ENCODE measurements at places on chromosomes 3 and 15.

GRCh38 chr15:26103002-26103404, 239.9 kb upstream of the ATP10A start:
- H3K27ac ChIP-seq: no peak overlapping the region
- no peak overlapping the region for H3K4me3 ChIP-seq
- no peak for DNase-seq
- no peaks in the 10 kb centered on the region for H3K27me3 ChIP-seq
- H3K4me1 ChIP-seq: no peaks in the 10 kb centered on the region

- DNase-seq: no peak
- peaks cover 31% of the 10 kb centered on the region for H3K36me3 ChIP-seq
- no peaks in the 10 kb centered on the region for H3K27me3 ChIP-seq
- no peak overlapping the region for H3K4me3 ChIP-seq
- H3K27ac ChIP-seq: no peak overlapping the region
Measured at GRCh38 chr3:37145611-37146010, 28.8 kb downstream of the LRRFIP2 start.

GRCh38 chr3:143326983-143327778, 207.6 kb downstream of the CHST2 start:
- no peak overlapping the region for H3K27ac ChIP-seq
- no peaks in the 10 kb centered on the region for H3K36me3 ChIP-seq

- H3K27ac ChIP-seq: no peak overlapping the region
- H3K27me3 ChIP-seq: no peaks in the 10 kb centered on the region
- H3K4me3 ChIP-seq: no peak overlapping the region
- peak; percentile 77 for DNase-seq
- peaks cover 3% of the 10 kb centered on the region for H3K4me1 ChIP-seq
Measured at GRCh38 chr15:79380755-79381497, 51.2 kb upstream of the MINAR1 start.

GRCh38 chr3:102573483-102574028, 138.7 kb downstream of the ZPLD1 start:
- H3K27me3 ChIP-seq: peaks cover 3% of the 10 kb centered on the region
- no peak for DNase-seq
- no peak overlapping the region for H3K4me3 ChIP-seq
- no peaks in the 10 kb centered on the region for H3K4me1 ChIP-seq
- H3K27ac ChIP-seq: no peak overlapping the region

DNA sequence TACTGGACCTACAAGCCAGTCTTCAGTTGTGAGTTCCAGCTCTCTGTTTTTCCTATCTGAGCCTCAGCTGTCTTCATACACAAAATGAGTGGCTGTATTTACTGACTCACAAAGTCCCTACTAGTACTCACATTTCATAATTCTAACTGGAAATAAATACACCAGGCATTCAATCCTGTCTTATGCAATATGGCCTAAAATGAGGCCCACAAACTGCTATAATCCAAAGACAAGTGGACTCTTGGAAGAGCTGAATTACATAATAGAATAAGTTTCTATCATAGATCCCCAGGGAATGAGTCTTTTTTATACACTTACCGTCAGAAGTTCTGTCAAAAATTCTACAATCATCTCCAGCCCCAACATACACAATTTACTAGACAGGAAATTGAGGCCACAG, 211.9 kb downstream of the LRRN1 start:
- no peaks in the 10 kb centered on the region for H3K4me1 ChIP-seq
- no peak overlapping the region for H3K4me3 ChIP-seq
- DNase-seq: no peak

DNA sequence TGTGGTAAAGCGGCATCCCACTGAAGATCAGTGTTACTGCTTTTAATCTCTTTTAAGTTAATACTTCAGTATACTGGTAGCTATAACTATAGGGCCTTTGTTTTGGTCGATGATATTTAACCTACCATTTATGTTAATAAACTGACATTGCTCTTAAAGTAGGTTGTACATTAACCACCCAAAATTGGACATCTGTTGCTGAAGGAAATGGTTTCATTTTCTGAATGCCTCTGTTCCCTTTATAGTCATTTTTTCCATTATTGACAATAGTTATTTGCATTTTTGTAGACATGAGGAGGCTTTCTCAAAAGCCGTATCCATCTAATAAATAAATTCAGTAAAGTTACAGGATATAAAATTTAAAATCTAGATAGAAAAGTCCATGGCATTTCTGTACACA, 252.4 kb upstream of the UBE2E1 start:
- no peak overlapping the region for H3K4me3 ChIP-seq
- no peaks in the 10 kb centered on the region for H3K27me3 ChIP-seq
- H3K27ac ChIP-seq: no peak overlapping the region

DNA sequence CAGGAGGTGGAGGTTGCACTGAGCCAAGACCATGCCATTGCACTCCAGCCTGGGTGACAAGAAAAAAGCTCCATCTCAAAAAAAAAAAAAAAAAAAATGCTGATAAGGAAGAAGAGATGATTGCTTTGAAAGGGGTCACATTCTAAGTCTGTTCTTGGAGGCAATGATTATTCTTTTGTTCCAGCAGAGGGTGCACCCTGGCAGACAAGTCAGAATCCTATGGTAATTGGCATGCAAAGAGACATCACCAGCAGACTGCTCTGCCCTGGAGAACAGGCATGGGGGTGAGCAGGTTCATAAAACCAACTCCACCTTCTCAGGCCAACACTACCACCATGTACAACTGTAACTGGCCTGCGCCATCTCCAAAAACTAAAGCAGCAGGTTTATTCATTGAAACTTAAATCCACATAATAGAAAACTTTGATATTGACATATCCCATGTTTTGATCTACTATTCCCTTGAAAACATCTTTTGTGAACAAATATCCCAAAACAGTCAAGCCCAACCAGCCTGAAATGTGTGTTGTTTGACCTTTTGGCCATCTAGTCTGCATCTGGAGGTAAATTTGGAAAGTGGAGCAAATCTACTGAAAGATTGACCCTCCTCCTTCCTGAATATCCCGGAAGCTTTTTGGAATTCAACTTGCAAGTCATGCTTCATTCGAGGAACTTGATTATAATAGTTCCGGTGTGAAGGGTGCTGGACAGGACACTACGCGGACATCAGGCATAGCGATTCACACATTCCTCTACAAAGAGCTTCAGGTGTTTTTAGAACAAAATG, 100.3 kb downstream of the MECOM start:
- no peak overlapping the region for H3K4me3 ChIP-seq
- no peaks in the 10 kb centered on the region for H3K36me3 ChIP-seq
- no peaks in the 10 kb centered on the region for H3K27me3 ChIP-seq
- H3K27ac ChIP-seq: no peak overlapping the region

DNA sequence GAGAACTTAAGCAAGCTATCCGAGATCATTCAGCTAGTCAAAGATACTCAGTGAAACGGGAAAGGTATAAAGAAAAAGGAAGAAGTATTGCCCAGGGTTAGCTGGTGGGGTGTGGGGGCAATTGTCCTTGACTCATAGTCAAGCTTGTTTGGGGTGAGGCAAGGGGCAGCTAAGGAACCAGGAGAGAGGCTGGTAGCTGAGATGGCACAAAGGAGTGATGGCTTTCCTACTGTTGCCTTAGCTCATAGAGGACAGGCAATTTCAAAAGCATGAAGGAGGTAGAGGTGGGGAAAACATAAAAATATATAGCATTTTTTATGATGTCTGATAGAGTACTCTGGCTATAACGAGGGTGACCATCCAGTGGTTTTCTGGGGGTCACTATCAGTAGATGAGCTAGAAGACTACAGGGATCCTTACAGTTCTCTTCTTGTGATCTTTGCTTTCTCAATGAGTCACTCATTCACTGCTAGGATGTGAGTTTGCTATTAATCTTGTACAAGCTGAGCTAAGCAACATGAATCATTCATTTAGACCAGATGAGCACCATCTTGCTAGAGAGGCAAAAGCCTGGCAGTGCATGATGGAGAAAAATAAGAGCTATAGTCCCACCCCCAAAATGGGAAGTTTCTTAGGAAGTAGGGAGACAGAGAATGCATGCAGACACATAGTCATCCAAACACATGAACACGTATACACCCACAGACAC, 207.1 kb upstream of the PFN2 start:
- no peaks in the 10 kb centered on the region for H3K27me3 ChIP-seq
- H3K4me3 ChIP-seq: no peak overlapping the region
- DNase-seq: no peak
- no peak overlapping the region for H3K27ac ChIP-seq
- no peaks in the 10 kb centered on the region for H3K36me3 ChIP-seq

GRCh38 chr15:51623386-51623938, 891 bp upstream of the DMXL2 start:
- no peak for DNase-seq
- no peak overlapping the region for H3K27ac ChIP-seq
- H3K4me3 ChIP-seq: peak overlapping the region; percentile 80
- H3K36me3 ChIP-seq: no peaks in the 10 kb centered on the region
- H3K4me1 ChIP-seq: peaks cover 15% of the 10 kb centered on the region

GRCh38 chr3:10725067-10725466, 91.0 kb upstream of the SLC6A11 start:
- H3K36me3 ChIP-seq: no peaks in the 10 kb centered on the region
- H3K4me1 ChIP-seq: no peaks in the 10 kb centered on the region
- no peak overlapping the region for H3K4me3 ChIP-seq
- H3K27me3 ChIP-seq: peaks cover 22% of the 10 kb centered on the region

GRCh38 chr3:68771681-68772080, 160.7 kb downstream of the TAFA4 start:
- no peak overlapping the region for H3K27ac ChIP-seq
- no peak overlapping the region for H3K4me3 ChIP-seq
- H3K27me3 ChIP-seq: no peaks in the 10 kb centered on the region
- no peak for DNase-seq
- no peaks in the 10 kb centered on the region for H3K36me3 ChIP-seq

- H3K36me3 ChIP-seq: no peaks in the 10 kb centered on the region
- no peak for DNase-seq
- peaks cover under 1% of the 10 kb centered on the region for H3K27me3 ChIP-seq
Measured at GRCh38 chr15:84847382-84847781, 30.2 kb downstream of the ALPK3 start.

- no peaks in the 10 kb centered on the region for H3K27me3 ChIP-seq
- no peak overlapping the region for H3K4me3 ChIP-seq
- no peak overlapping the region for H3K27ac ChIP-seq
- peaks cover 8% of the 10 kb centered on the region for H3K4me1 ChIP-seq
Measured at GRCh38 chr15:66477011-66477410, 20.6 kb downstream of the SNAPC5 start.

- DNase-seq: no peak
- H3K27ac ChIP-seq: no peak overlapping the region
- H3K4me1 ChIP-seq: no peaks in the 10 kb centered on the region
- H3K27me3 ChIP-seq: no peaks in the 10 kb centered on the region
- no peak overlapping the region for H3K4me3 ChIP-seq
- no peaks in the 10 kb centered on the region for H3K36me3 ChIP-seq
Measured at GRCh38 chr3:24149032-24149431, 203.9 kb downstream of the NR1D2 start.

DNA sequence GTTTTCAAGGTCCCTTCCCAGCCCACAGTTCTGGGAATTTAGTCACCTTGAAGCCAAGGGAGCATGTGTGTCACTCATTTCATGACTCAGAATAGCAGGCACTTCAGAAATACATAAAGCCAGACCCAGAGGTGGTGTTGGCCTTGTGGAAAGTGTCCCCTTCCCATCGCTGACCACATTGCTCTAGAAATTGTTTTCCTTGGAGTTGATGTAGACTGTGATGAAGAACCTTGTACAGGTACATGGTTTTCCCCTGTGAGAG, 158.8 kb downstream of the SLCO3A1 start:
- H3K4me3 ChIP-seq: no peak overlapping the region
- no peak overlapping the region for H3K27ac ChIP-seq
- DNase-seq: no peak
- H3K36me3 ChIP-seq: no peaks in the 10 kb centered on the region

DNA sequence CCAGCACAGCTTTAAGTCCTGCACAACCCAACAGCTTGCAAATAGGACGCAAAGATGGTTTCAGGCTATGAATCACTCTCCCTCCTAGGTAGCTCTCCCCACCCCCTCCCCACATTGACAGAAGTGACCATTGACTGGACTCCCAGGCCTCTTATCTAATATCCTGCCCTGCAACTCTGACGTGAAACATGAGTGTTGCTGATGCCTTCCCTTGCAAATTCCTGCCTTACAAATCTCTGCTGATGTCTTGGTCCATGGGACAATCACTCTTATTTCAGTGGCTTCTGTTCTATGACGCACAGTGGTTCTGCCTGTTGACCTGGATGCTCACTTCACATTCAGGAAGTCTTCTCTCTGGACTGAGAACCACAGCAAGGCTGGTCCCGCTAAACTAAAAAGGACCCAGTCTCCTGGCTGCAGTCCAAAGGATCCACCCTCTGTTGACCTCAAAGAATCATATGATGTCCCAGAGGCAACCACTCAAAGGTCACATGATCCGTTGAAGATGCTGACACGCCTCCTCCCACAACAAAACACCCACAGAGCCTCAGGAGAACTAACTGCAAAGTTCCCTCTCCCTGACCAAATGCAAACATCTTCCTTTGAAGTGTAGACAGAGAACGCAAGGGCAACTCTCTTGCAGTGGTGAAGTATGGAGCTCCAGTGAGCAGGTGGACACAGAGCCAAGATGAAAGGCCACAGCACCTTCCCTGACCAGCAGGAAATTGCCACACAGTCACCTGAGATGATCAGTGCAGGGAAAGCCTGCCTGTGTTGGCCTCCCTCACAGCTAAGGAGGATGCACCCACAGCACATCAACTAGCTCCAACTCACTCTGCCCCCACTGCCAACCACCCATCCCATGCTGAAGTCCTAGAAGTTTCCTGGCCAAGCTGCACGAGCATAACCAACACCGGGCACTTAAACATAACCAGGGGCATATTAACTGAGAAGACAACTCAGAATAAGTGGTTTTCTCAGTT, 112.3 kb downstream of the ADAMTS17 start:
- H3K27ac ChIP-seq: no peak overlapping the region
- no peaks in the 10 kb centered on the region for H3K4me1 ChIP-seq
- no peaks in the 10 kb centered on the region for H3K27me3 ChIP-seq

DNA sequence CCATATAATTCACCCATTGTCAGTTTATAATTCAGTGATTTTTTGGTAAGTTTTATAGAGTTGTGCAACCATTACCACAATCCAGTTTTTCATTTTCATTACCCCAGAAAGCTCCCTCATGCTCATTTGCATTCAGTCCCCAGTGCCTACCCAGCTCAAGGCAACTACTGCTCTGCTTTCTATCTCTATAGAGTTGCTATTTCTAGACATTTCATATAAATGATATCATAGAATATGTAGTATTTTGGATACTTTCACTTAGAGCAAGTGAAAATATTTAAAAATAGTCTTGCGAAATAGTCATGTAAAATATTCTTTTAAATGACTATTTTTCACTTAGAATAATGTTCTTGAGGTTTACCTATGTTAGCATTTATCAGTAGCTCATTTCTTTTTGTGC, 42.1 kb downstream of the ZNF654 start:
- H3K36me3 ChIP-seq: no peaks in the 10 kb centered on the region
- DNase-seq: no peak
- H3K4me3 ChIP-seq: no peak overlapping the region
- H3K27ac ChIP-seq: no peak overlapping the region

GRCh38 chr3:87311309-87311708, 34.9 kb upstream of the POU1F1 start:
- no peaks in the 10 kb centered on the region for H3K4me1 ChIP-seq
- no peaks in the 10 kb centered on the region for H3K27me3 ChIP-seq
- no peak overlapping the region for H3K27ac ChIP-seq
- no peaks in the 10 kb centered on the region for H3K36me3 ChIP-seq
- H3K4me3 ChIP-seq: no peak overlapping the region

- H3K27ac ChIP-seq: no peak overlapping the region
- peaks cover 71% of the 10 kb centered on the region for H3K4me1 ChIP-seq
- DNase-seq: no peak
Measured at GRCh38 chr15:99437315-99438223, 128.2 kb upstream of the MEF2A start.

- DNase-seq: no peak
- peaks cover 3% of the 10 kb centered on the region for H3K36me3 ChIP-seq
- no peaks in the 10 kb centered on the region for H3K27me3 ChIP-seq
- no peak overlapping the region for H3K27ac ChIP-seq
- H3K4me1 ChIP-seq: no peaks in the 10 kb centered on the region
Measured at GRCh38 chr3:42098171-42098570, 7.0 kb downstream of the TRAK1 start.

Measured in T-cell (primary cell).